ENCODE measurements at places on chromosomes 12 and 14. TPM values are rescaled to one million over a fixed set of nuclear protein-coding genes. Genes with fewer than 3 reads are reported as not detected.

SMOC1 gene
- total RNA-seq, result not detected

GRCh38 chr14:53209370-53209769 is 56.2 kb upstream of the DDHD1 start:
- DNase-seq, result no peak

GRCh38 chr14:76271041-76271755 is 104.7 kb upstream of the ESRRB start:
- no peak for DNase-seq

- peak; percentile 47 for DNase-seq
Measured at GRCh38 chr14:65346895-65347294, 65.6 kb upstream of the FUT8 start.

DNA sequence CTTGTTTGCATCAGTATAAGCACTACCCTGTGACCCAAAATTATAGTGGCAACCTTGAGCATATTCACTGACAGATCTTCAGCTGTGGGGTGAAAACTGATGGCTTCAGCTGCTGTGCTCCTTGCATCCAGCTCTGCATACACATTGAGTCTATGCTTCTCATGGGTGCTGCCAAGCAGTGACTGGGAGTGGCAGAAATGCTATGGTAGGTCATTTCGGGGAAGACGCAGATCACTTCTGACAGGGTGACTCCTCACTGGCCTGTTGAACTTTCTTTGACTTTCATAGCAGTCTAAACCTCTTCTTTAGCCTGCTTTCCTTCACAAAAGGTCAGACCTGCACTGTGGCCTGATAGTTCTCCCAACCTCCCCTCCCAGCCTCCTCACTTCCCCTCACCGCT is 5.6 kb upstream of the ALDH1L2 start:
- no peak for DNase-seq

GRCh38 chr12:102438047-102438826 is 42.1 kb downstream of the IGF1 start:
- DNase-seq, result no peak

DNA sequence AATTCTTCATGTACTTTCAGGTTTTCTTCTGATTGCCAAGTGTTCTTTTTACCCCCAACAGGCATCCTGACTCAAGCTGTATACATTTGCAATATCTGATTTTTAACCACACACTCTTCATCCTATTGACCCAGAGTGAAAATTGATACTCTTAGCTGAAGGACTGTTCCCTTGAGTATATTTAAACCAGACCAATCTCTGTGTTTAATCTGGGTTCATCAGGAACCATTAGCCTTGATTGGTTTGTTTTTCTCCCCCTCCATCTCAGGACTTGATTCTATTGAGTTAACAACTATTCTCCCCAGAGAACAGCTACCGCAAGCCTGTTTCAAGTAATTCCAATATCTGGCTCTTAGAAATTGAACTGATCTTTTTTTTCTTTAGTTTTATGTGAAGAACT is 222.3 kb upstream of the NOVA1 start:
- no peak for DNase-seq

All from stomach (tissue), 19 donors.